ENCODE measurements at places on chromosomes 5 and 9. TPM values are rescaled to one million over a fixed set of nuclear protein-coding genes. Genes with fewer than 3 reads are reported as not detected.

The PCDHB6 gene
- 0.13 TPM for total RNA-seq

The IFNK gene
- total RNA-seq = not detected

The ANKRD31 gene
- total RNA-seq = 0.13 TPM

The FYB1 gene
- total RNA-seq = not detected

The PCDHB7 gene
- total RNA-seq = not detected

The FGF1 gene
- 4.0 TPM for total RNA-seq

The TTLL11 gene
- total RNA-seq = 9.1 TPM

GRCh38 chr5:123755653-123756317 lies 243.8 kb downstream of the CSNK1G3 start:
- no peak for DNase-seq

DNA sequence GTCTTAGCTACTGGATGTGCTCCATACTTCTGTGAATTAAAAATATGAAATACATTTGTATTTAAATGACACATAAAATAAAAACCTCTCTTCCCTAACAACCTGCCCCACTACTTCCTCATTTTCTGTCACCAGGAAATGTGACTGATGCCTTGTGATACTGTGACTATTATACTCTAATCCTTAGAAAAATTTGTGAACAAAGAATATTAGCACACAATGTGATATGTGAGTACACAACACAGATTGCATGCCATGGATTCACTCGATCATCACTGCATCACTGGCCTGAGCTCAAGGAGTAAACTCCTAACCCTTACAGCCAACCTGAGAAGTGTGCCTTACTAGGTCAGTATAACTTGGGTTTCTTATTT lies 281.0 kb downstream of the EFNA5 start:
- no peak for DNase-seq

DNA sequence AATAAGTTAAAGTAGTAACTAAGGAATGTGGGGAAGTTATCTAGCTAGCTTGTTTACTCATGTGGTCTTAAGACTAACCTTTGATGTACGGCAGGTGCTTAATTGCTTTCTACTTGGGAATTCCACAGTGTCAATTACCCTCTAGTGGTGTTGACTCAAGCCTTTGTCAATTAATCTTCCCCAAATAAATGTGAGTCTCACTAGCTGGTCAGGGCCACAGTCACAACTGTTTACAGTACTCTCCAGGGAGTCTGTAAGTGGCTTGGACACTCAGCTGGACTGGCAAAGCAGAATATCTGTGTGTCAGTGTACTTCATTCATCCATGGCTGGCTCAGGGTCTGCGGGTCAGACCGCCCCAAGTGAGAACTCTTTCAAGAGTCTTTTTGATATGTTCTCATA lies 30.8 kb downstream of the SMIM3 start:
- DNase-seq = no peak

DNA sequence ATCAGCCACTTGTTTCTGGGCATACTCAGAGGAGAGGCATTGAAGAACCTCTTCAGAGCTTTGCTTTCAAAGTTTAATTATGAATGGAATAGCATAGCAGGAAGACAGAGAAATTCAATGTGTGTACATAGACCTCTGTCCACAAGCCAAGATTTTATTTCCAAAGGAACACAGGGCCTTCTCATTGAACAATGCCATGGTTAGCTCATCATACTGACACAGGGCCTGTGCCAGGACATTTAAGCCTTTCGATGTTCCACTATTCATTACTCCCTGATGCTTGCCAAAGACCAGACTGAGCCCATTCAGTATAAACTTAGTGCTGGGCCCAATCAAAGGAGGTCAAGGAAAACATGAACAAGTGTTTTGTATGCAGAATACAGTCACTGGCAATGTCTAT lies 280.8 kb downstream of the FBXL17 start:
- no peak for DNase-seq

DNA sequence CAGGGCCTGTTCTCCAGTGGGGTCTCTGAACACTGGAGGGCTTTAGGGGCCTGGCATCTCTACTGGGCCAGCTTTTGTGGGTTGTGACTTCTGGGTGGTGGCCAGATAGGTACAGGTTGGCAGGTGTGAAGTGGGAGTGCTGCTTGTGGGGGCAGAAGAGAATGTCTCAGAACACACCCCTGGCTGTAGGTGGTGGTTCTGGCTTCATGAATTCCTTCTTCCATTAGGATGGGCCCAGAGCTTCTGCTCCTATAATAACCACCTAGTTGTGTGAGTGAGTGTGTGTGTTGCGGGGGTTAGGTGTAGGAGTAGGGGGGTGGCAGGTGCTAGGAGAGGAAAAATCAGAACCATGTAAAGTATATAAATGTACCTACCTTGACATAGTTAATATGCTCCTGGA lies 1.6 kb downstream of the PDZD2 start:
- DNase-seq = no peak

DNA sequence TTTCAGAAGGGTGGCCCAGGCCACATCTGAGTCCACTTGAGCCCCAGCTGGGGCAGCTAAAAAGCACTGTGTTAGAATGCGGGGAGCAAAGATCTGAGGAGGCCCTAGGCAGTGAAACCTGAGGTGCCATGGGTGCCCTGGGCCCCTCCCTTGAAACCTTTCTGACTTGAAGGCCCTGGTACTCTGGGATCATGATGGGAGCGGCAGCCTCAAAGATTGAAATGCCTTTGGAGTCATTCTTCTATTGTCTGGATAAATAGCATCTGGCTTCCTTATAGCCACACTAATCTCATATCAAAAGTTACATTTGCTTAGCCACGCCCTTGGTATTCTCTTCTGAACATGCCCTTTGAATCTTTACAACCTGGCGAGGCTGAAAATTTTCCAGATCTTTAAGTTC lies 7.7 kb upstream of the SEMA5A start:
- DNase-seq = no peak

- DNase-seq = no peak
Observed at GRCh38 chr9:123511326-123512277, 155.6 kb downstream of the CRB2 start.

DNA sequence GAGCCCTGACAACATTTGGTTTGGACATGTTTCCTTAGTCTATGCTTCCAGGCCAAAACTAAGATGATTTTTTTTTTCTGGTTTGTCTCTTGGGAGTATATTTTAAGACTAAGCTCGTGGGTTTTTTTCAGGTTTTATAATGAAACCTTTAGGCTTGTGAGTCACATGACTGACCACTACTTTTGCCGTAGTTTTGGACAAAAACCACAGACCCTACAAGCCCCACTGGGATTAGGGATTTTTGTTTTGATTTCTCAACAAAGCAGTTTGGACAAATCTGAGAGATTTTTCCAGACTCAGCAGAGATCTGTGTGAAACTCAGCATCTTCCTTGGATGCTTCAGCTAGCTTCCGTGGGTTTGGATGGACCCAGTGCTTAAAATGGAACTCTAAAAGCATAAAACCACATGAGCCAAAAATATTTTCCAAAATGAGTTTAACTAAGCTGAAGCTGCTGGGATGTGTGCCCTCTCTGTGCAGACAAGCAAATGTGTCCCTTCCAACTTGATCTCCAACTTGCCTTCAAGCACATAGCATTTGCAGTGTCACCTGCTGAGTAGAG lies 70.3 kb upstream of the SMIM15 start:
- no peak for DNase-seq

DNA sequence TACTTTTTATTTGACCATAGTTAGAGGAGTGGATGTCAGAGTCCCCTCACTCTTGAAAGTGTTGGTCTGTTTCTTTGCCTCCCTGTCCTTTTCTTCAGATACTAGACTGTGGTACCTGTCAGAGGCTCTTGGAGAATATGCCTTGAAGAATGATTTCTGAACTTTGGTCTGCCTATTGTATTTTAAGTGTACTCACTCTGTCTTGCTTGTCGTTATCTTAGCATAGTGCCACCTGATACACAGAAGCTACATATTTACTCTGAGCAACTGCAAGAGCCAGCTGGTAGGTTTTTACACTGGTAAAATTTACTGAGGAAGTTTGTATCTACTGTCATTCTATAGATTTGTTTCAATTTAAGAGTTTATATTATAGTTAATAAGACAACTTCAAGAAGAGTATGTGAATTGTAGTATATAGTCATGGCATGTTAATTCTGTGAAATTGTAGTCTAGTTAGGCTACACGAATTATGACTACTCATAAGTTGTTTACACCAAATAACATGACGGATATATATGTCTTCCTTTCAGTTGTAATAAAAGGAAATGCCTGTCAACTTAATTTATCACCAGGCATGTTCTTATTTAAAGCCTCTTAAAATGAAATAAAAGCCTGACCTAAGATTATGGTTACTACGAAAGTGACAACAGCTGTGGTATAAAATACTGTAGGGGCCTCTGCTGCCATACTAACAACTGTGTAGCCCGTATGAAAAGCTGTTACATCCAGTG lies 201.7 kb downstream of the KDM4C start:
- DNase-seq = no peak

DNA sequence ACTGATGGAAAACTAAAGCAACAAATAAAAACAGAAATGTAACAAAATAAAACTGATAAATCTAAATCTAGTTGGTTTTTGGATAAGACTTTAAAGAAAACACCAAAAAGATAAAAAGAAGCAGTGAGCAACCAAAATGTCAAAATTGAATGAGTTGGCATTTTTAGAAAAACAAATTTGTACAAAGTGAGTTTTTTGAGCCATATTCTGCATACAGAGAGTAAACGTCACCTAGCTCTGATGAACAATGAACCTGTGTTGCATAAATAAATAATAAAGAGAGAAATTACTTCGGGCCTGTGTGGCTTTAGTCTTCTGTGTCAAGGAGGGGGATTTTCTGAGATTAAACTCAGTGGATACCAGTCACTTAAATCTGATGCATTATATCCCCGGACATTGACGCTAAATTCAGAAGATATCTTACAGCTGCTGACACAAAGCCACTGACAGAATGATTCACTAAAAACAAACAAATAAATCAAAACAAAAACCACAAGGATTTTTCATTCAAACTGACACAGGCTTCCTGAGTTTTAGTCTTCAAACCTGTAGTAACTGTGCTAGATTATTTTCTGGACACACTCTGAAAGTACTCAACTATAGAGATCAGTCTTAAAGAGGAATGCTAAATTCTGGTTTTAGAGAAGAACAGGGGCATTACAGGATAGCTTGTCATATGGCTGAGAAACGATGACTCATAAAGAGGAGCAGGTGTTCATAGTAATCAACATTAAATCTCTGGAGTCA lies 403.5 kb upstream of the ST8SIA4 start:
- peak; percentile 28 for DNase-seq

- DNase-seq = no peak
Observed at GRCh38 chr5:1026700-1027621, 18.4 kb downstream of the NKD2 start.

GRCh38 chr5:112869948-112870347 lies 8.9 kb downstream of the SRP19 start:
- DNase-seq = no peak

- peak; percentile 69 for DNase-seq
Observed at GRCh38 chr5:135193213-135194125, 159.4 kb upstream of the PITX1 start.

DNA sequence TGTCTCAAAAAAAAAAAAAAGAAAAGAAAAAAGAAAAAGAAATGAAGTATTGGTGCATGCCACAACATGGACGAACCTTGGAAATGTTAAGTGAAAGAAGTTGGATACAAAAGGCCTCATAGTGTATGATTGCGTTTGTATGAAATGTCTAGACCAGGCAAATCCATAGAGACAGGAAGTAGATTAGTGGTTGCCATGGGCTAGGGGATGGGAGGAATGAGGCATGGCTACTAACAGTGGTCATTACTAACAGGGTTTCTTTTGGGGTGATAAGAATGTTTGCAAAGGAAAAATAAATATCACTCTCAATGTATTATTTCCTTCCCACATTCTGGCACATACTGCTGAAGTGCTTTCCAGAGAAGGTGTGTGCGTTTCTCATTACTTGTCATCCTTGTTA lies 44.1 kb downstream of the UGCG start:
- peak; percentile 53 for DNase-seq

DNA sequence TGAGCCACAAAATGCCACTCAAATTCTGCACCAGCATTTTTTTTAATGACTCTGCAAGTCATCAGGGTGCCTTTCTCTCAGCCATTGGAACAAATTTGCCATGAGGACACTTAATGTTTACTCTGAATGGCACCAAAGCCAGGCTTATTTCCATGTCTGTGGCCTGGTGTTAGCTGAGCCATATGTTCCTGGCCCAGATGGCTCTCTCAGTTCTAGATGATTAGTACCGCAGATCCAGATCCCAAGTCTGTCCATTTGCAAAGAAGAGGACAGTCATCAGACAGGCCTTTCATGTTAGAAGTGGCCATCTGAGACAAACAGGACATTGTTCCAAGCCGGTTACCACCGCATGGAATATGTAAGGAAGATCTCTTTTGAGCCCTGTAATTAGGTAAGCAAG lies 70.3 kb downstream of the INSYN2B start:
- no peak for DNase-seq

- DNase-seq = no peak
Observed at GRCh38 chr9:138025417-138025816, 147.8 kb downstream of the CACNA1B start.

DNA sequence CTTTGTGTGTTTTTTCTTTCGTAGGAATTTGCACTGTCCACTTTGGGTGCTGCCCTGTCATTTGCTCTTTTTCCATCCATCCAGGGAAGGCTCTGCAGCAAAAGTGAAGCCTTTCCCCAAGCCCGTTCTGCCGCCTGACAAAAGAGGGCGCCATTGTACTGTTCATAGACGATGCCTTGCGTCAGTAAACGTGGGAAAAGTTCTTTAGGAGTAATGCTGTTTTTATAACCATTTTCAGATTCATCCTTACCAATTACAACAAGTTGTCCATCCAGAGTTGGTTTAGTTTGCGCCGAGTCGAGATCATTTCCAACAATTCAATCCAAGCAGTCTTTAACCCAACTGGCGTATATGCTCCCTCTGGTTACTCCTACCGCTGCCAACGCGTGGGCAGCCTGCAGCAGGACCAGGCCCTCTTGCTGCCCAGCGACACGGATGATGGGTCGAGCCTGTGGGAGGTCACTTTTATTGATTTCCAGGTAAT lies 34.3 kb upstream of the RPS23 start:
- peak; percentile 65 for DNase-seq

DNA sequence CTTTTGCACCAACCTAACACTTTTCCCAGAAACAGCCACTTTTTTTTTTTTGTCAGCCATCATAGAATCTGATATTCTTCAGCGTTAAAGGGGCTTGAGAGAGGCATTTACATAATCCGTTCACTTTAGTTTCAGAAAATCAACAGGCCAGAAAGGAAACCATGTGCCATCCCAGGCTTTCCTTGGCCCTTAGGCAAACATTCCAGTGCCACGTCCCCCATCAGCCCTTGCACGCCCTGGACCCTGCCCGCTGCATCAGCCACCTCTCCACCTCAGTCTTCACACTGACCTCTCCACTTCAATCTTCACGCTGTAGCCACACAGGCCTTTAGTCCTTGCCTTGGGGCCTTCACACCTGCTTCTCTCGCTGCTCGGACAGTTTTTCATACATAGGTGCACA lies 123.2 kb downstream of the GRIA1 start:
- no peak for DNase-seq

DNA sequence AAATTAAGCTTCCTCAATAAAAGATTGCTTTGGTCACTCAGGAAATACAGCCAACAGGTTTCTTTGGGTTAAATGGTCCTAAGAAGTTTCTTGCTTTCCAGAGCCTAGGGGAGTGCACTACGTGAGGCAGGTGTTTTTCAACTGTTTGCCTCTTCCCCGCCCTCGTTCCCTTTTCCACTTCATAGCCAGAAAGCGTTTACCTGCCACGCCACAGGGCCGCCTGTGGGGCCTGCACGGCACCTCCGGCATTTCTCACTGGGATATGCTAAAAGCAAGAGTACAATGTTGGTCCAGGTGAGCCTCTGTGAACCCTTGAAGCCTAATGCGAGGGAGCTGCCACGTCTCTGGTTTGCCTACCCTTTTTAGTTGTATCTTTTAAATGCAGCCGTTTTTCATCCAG lies 167.6 kb upstream of the OTULINL start:
- no peak for DNase-seq
